ENCODE measurements at places on chromosomes 1 and 21. TPM values are rescaled to one million over a fixed set of nuclear protein-coding genes. Genes with fewer than 3 reads are reported as not detected.

DNA sequence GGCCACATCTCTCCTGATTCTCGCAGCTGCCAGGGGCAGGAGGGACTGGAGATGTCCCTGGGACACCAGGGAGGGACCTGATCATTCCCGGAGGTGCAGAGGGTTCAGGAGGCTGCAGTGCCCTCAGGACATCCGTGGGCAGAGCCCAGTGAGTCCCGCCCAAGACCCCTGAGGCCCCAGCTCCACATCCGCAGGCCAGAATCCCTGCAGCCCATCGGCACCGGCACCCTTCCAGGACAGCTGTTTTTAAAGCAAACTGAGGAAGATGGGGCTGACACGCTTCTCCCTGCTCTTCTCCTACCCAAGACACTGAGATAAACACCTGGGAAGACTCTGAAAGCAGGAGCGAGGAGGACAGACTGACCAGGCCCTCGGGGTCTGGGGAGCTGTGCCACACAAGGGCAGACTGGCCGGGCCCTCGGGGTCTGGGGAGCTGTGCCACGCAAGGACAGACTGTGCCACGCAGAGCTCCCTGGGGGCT is 25.5 kb downstream of the SLC19A1 start:
- no peak overlapping the region for H3K4me3 ChIP-seq
- H3K4me1 ChIP-seq, result peaks cover 14% of the 10 kb centered on the region
- no peak overlapping the region for H3K27ac ChIP-seq
- H3K36me3 ChIP-seq, result peaks cover 60% of the 10 kb centered on the region

DNA sequence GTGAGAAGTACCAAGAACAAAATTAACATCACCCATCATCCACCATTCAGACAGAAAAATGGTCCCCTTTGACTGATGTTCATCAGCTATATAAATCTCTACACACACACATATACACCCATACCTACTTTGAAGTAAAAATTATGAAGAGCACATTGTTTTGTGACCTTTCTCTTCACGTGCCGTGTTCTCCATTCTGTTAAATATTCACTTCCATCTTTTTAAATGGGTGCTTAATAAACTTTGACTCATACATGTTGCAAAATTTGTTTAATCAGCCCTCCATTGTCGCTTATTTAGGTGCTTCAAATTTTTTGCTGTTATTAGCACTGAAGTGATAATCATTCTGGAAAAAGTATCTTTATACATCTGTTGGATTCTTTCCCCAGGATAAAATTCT is 80.1 kb downstream of the CLIC6 start:
- H3K27ac ChIP-seq, result no peak overlapping the region
- no peaks in the 10 kb centered on the region for H3K36me3 ChIP-seq
- DNase-seq, result no peak
- H3K4me3 ChIP-seq, result no peak overlapping the region
- peaks cover 3% of the 10 kb centered on the region for H3K4me1 ChIP-seq
- H3K27me3 ChIP-seq, result peaks cover 22% of the 10 kb centered on the region

DNA sequence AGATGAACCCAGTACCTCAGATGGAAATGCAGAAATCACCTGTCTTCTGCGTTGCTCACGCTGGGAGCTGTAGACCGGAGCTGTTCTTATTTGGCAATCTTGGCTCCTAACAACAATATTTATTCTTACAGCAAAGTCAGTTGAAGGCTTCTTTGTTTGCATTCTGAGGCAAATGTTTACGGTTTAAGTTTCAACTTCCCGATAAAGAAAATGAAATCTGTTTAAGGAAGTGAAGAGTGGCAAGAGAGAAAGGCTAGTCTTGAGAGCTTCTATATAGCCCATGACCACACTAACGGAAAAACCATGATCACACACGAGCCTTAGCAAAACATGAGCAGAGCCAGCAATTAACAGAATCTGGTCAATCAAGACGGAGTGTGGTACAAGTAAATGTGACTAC is 122.6 kb upstream of the ZNHIT6 start:
- H3K27me3 ChIP-seq, result no peaks in the 10 kb centered on the region
- H3K4me3 ChIP-seq, result no peak overlapping the region
- DNase-seq, result no peak
- H3K27ac ChIP-seq, result no peak overlapping the region

DNA sequence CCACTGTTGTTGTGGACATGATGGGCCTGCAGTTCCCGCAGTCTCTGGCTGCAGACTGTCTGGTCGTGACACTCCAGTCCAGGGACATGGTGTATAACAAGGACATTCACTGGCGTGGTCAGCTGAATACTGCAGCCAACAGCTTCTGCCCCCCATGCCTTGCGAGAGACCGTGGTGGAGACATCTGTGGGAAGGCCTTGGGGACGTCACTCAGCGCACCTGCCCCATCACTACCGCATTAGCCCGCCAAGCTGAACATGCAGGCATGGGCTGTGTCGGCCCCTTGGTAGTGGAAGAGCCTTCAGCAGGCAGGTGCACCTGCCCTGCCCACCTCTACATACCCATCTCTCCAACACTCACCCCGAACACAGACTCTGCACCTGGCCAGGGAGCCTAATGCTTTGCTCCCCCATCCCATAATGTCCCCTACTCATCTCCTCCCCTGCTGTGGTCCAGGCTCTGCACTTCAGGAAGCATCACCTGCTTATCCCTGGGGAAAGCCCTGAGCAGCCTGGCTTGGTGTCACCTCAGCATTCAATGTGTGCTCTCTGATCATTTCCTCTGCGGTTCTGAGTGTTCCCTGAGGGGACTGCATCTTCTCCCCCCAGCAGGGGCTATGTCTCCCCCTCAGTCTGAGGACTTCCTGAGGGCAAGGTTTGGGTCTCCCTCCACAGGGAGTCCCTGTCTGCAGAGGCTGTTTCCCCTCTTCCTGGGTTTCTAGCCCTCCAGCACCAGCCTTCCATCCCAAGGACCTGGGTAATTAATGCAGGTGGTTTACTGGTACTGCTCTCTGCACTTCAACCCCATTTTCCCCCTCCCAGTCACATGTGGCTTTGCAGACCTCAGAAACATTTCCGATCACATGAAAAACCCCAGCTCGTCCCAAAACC is 3.2 kb downstream of the PGLYRP4 start:
- H3K36me3 ChIP-seq, result no peaks in the 10 kb centered on the region
- H3K27ac ChIP-seq, result no peak overlapping the region
- peaks cover 25% of the 10 kb centered on the region for H3K4me1 ChIP-seq
- peaks cover 36% of the 10 kb centered on the region for H3K27me3 ChIP-seq
- H3K4me3 ChIP-seq, result no peak overlapping the region
- DNase-seq, result peak; percentile 64

DNA sequence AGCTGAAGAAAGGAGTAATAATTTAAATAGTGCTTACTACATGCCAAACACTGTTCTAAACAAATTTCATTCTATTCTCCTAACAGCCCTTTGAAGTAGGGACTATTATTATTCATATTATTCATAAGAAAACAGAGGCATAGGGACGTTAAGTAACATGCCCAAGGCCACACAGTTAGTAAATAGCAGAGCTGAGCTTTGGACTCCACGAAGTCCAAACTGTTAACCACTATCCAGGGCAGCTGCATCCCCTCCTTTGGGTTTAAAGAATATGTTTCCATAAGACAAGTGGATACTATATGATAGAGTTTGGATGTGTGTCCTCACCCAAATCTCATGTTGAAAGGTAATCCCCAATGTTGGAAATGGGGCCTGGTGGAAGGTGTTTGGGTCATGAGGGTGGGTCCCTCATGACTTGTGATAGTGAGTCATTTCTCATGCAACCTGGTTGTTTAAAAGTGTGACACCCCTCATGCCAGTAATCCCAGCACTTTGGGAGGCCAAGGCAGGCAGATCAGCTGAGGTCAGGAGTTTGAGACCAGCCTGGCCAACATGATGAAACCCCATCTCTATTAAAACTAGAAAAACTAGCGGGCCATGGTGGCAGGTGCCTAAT is 144.0 kb upstream of the CXADR start:
- no peak overlapping the region for H3K4me3 ChIP-seq
- H3K36me3 ChIP-seq, result no peaks in the 10 kb centered on the region
- H3K27me3 ChIP-seq, result peaks cover 5% of the 10 kb centered on the region
- no peak for DNase-seq
- no peak overlapping the region for H3K27ac ChIP-seq
- no peaks in the 10 kb centered on the region for H3K4me1 ChIP-seq

- peak overlapping the region; percentile 84 for H3K4me3 ChIP-seq
- H3K36me3 ChIP-seq, result peaks cover 15% of the 10 kb centered on the region
- peak; percentile 85 for DNase-seq
Observed at GRCh38 chr1:6603238-6603914, 707 bp upstream of the KLHL21 start.

DNA sequence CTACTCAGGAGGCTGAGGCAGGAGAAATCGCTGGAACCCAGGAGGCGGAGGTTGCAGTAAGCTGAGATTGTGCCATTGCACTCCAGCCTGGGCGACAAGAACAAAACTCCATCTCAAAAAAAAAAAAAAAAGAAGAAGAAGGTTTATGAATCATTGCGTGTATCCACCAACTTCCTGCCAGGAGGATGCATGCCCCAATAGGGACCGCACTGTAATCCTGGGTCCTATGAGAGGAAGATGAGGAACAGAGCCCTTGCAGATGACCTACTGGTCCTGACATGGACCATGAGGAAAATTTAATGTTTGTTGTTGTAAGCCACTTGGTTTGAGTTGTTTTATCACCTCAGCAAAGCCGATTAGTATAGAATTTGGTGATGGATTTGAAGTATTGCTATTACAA is 56.7 kb downstream of the PTGS2 start:
- H3K27ac ChIP-seq, result no peak overlapping the region
- H3K27me3 ChIP-seq, result peaks cover 14% of the 10 kb centered on the region
- H3K4me1 ChIP-seq, result peaks cover 15% of the 10 kb centered on the region
- no peaks in the 10 kb centered on the region for H3K36me3 ChIP-seq
- H3K4me3 ChIP-seq, result no peak overlapping the region
- no peak for DNase-seq

DNA sequence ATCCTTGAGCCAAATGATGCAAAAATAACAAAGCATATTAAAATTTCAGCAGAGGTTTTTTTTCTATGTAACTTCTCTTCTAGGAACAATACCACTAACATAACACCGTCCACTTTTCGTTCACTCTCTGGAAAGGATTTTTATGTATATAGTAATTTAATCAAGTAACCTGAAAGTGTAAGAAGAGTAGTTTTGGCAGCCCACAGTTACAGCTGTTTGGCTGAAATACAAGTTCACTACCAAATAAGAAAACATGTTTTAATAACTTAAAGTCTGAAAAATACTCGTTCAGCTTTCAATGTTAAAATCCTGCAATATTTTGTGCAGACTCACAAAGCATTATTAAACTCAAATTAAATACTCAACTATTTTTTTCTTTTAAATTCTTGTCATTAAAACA is 896.8 kb upstream of the ADGRL4 start:
- H3K27me3 ChIP-seq, result no peaks in the 10 kb centered on the region
- H3K4me3 ChIP-seq, result no peak overlapping the region
- DNase-seq, result no peak
- no peaks in the 10 kb centered on the region for H3K36me3 ChIP-seq
- H3K27ac ChIP-seq, result no peak overlapping the region

DNA sequence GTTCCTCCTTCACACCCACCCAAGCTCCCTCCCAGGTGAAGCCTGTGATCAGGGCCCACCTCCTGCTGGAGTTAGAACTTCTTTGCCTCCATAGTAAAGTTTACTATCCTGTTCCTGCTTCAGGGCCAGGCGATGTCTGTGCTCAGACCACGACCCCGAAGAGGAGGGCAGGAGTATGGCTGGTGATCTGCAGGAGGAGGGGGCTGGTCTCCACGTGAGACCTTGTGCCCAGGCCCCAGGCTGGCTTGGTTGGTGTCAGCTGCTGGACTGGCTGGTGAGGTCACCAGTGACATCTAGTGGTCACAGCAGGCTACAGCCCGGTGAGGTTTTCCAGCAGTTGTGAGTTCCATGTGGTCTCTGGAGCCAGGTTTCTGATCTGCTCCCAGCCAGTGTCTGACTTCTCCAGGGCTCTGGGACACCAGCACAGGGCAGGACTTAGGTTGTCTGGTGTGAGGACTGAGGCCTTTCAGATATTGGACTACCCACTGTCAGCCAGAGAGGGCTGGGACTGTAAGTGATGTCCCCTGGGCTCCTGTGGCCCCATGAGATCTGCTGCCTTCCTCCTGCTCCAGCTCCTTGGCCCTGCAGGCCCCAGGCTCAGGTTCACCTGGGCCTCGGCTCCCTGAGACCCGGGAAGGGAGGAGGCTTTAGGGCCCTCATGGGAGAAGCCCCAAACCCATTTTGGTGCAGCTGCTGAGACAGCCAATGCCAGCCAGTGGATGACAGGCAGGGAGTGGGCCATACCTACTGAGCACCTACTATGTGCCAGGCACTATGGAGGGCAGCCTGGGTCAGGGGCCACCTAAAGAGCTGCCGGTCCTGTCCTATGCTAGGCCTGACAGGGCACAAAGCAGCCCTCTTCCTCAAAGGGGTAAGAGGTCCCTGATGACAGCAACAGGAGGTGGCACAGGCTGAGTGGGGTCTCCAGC is 6.0 kb upstream of the UBL4B start:
- H3K27ac ChIP-seq, result no peak overlapping the region
- peak; percentile 87 for DNase-seq
- H3K27me3 ChIP-seq, result peaks cover 10% of the 10 kb centered on the region
- H3K4me3 ChIP-seq, result no peak overlapping the region

GRCh38 chr1:228037401-228038386 is 30.9 kb downstream of the WNT3A start:
- H3K36me3 ChIP-seq, result no peaks in the 10 kb centered on the region
- DNase-seq, result peak; percentile 70
- H3K27me3 ChIP-seq, result peaks cover 23% of the 10 kb centered on the region
- no peak overlapping the region for H3K27ac ChIP-seq

DNA sequence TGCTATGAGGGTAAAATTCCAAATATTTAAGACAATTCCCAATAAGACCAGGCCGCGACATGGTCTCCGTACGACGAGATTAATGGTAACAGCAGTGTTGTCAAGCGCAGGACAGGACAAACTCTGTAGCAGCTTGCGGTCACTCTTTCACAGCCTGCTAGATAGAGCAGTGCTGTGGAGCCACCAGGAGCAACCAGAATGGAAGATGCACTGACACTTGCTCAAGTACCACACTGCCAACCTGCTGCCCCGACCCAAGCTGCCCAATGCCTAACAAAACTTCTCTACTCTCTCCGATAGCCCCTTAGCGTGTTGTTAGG is 636 bp downstream of the WARS2 start:
- no peak for DNase-seq
- no peaks in the 10 kb centered on the region for H3K27me3 ChIP-seq
- no peak overlapping the region for H3K27ac ChIP-seq
- no peak overlapping the region for H3K4me3 ChIP-seq

DNA sequence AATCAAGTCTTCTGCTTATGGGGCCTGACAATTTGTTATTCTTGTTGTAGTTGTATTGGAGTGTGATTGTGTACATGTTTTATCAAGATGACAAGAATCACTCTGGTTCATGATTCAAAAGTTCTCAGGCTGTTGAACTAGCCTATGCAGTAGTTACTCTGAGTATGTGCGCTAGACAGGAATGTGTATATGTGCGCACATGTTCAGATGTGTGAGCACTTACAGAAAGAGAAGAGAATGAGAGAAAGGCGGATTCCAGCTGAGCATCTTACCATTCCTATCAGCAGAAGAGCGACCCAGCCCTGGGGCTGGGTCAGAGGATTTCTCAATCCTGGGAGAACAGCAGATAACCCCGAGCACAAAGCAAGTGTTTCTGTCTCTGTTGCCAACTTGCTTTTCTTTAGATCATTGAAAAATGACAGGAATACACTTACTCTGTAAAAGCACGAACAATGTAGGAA is 110.8 kb upstream of the HOOK1 start:
- peaks cover 9% of the 10 kb centered on the region for H3K4me1 ChIP-seq
- H3K4me3 ChIP-seq, result no peak overlapping the region
- H3K27me3 ChIP-seq, result peaks cover 2% of the 10 kb centered on the region
- DNase-seq, result peak; percentile 32
- no peaks in the 10 kb centered on the region for H3K36me3 ChIP-seq
- no peak overlapping the region for H3K27ac ChIP-seq

CXADR gene
- total RNA-seq, result 0.33 TPM

LCE1F gene
- total RNA-seq, result not detected
